Colonic mucosa (tissue), 4 donors: ENCODE measurements at places on chromosomes 3 and 15. TPM values are rescaled to one million over a fixed set of nuclear protein-coding genes. Genes with fewer than 3 reads are reported as not detected.

DNA sequence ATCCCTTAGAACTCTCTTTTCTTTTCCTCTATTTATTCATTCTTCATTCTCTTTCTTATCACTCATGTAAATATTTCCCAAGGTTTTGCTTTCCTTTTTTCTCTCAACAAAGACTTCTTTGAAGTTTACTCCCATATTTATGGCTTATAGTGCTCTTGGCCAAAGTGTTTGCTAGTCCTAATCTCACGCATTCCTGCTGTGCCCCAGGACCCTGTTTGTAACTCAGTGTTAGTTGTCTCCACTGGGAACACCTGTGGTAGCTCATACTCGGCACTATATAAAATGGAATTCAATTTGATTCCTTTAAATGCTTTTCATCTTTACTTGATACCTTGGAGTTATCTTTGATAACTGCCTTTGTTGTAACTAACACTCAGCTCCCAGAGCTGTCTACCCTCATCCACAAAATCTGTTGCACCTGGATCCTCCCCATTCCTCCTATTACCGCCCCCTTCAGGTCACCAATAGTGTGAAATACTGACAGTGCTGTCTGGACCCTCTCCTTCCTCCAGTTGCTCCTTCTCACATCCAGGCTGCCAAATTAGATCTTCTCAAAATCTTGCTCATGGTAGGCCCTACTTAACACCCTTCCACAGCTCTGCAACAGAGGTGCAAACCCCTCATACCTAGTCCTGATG lies 76.8 kb downstream of the TIGIT start:
- no peak overlapping the region for H3K27ac ChIP-seq
- DNase-seq = no peak
- no peaks in the 10 kb centered on the region for H3K36me3 ChIP-seq
- H3K27me3 ChIP-seq = no peaks in the 10 kb centered on the region
- H3K4me3 ChIP-seq = no peak overlapping the region
- no peaks in the 10 kb centered on the region for H3K4me1 ChIP-seq

GRCh38 chr3:138242466-138242865 lies 55.4 kb downstream of the ARMC8 start:
- H3K36me3 ChIP-seq = no peaks in the 10 kb centered on the region
- no peaks in the 10 kb centered on the region for H3K27me3 ChIP-seq
- no peak overlapping the region for H3K4me3 ChIP-seq
- DNase-seq = no peak
- H3K27ac ChIP-seq = no peak overlapping the region
- no peaks in the 10 kb centered on the region for H3K4me1 ChIP-seq

DNA sequence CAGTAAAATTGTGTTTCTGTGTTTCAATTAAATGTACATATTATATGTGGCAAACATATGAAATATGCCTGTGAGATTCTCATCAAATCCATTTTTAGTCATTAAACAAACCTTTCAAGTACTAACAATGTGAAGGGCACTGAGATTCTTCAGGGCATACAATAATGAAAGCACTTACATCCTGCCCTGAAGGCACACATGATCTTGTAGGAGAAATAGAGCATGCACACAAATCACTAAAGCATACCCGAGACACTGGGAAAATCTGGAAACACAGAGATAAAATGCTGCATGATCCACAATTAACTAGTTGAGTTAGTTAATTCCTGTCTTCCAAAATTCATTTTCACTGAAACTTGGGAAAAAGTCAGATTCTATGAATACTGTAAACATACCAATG lies 810.5 kb upstream of the NECTIN3 start:
- no peaks in the 10 kb centered on the region for H3K4me1 ChIP-seq
- H3K27ac ChIP-seq = no peak overlapping the region
- no peaks in the 10 kb centered on the region for H3K36me3 ChIP-seq
- DNase-seq = no peak
- H3K4me3 ChIP-seq = no peak overlapping the region

DNA sequence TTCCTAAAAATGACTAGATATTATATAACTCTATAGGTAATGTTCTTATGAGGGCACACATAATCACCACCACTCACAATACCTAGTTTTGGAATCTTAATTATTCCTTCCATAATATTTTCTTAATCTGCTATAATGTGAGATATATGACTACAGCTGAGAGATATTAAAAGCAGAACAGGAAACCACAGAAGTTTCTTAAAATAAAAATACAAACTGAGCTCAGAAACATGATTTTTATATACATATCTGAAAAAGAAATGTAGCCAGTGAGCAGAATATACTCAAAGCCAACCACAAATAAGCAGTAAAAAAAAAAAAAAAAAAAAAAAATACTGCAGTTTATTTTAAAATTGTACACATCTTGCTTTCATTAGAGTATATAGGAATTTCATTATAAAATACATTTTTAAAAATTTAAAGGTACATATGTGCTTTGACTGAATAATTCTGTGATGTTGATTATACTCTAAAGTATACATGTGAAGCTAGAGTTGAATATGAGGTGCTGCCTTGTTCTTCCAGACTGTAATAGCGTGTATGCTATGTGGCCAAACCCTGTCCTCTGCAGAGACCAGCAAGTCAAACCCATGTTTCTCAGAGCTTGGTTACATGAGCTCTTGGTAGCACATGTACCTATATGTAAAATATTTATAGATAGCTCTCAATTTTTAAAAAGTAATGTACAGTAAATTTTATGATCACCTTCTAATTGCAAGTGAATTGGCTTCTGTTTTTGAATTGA lies 175.0 kb downstream of the UBE2E2 start:
- no peaks in the 10 kb centered on the region for H3K36me3 ChIP-seq
- H3K27me3 ChIP-seq = no peaks in the 10 kb centered on the region
- no peak for DNase-seq
- no peak overlapping the region for H3K4me3 ChIP-seq
- H3K4me1 ChIP-seq = no peaks in the 10 kb centered on the region

The ARHGEF26 gene
- total RNA-seq = 5.2 TPM
